ENCODE measurements at places on chromosomes 3 and 15.

DNA sequence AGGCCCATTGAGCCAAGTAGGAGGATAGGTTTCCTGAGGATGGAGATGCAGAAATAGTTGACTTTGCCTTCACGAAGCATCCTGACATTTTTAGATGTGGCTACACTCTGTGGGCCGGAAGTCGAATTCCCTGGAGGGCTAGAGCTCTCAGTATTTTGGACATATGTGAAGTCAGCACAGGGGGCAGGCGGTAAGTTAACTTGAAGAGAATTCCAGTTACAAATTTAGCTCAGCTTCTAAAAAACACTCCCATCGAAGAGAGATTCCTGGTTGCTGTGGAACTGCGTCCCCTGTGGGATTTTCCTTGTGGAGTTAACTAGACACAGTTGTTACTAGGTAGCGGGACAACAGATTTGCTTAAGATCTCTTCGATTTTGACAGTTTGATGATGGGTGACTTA, 161.9 kb upstream of the RGMA start:
- no peak for DNase-seq

DNA sequence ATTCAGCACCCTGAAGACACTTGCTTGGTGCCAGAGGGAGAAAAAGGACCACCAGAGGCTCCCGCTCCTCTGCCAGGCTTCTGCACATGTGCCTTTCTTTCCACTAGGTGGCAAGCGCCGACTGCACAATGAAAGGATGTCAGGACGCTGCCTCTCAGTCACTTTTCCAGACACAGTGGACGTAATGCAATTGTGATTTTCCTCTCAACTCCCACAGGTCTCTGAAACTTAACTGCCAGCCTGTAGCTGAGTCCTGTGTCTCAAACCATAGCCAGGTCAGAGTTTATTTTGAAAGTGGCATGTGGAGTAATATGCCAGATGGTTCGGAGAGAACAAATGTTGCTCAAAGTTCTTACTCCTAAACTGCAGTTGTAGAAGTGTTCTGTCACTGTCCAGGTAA, 162.9 kb downstream of the ITPR1 start:
- DNase-seq, result no peak

- DNase-seq, result no peak
Observed at GRCh38 chr3:18153571-18154173, 271.5 kb downstream of the SATB1 start.

GRCh38 chr3:14741510-14741909, 66.6 kb downstream of the C3orf20 start:
- no peak for DNase-seq

DNA sequence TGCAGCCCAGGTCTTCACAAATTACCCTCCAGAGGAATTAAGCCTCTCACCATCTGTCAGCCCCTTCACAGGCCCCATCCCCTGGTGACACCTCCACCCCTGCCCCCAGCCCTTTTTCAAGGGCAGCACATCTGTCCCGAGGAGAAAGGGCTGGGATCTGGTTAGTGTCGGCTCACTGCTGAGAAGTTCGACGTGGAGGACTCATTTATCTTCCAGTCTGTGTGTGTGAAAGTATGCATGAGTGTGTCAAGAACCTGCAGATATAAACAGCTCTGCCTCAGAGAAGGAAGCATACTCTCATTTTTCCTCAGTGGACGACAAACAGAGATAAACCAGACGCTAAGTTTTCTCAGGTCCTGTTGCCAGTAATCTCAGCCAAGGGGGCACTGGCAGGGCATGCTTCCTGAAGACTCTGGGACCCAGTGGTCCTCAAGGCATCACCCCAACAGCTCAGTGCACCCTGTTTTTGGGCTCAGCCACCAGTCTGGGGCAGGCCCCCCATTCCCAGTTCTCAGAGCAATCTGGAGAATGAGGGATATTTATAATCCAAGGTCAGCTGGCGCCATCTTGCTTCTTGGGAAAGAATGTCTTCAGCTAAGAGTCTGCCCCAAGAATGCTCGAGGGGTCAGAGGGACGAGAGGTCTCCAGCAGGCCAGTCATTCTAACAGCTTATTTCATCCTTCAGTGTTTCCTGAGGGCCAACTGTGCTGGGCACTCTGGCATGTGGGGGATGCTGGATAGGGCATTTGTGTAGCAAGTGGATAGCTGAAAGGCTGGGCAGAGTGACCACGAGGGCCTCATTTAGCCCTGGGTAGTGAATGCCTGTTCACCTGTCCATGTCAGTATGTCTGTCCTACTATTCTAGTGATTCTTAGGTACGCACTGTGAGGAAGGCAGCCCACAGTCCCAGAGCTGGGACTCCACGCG, 73.6 kb downstream of the ADCY5 start:
- DNase-seq, result no peak

- DNase-seq, result no peak
Observed at GRCh38 chr3:89690646-89691045, 583.2 kb downstream of the EPHA3 start.

DNA sequence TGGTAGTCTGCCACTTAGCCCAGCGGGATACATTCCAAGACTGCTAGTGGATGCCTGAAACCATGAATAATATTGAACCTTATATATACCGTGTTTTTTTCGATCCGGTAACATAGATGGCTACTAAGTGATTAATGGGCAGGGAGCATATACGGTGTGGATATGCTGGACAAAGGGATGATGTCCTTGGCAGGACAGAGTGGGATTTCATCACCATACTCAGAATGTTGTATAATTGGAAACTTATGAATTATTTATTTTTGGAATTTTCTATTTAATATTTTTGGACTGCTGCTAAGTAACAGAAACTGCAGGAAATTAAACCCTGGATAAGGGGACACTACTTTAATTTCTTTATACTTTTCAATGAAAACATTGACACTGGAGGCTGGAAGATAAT, 53.2 kb downstream of the ASTE1 start:
- DNase-seq, result no peak

GRCh38 chr3:181713280-181713647, 1.5 kb downstream of the SOX2 start:
- DNase-seq, result no peak

DNA sequence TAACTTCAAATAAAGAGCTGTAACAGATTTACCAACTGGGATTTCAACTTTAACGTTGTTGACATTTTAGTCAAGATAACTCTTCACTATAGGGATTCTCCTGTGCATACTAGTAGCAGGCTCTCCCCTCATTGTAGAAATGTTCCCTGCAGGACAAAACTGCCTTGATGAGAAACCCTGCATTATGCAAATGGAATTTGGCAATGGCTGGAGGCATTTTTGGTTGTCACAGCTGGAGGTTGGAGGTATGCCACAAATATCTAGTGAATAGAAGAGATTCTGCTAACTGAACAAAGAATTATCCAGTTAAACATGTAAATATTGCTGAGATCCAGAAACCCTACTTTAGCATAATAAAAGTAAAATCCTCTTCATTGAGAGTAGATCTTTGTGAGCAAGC, 928.8 kb upstream of the ALCAM start:
- DNase-seq, result no peak

GRCh38 chr15:68536331-68537095, 42.3 kb upstream of the CORO2B start:
- no peak for DNase-seq

DNA sequence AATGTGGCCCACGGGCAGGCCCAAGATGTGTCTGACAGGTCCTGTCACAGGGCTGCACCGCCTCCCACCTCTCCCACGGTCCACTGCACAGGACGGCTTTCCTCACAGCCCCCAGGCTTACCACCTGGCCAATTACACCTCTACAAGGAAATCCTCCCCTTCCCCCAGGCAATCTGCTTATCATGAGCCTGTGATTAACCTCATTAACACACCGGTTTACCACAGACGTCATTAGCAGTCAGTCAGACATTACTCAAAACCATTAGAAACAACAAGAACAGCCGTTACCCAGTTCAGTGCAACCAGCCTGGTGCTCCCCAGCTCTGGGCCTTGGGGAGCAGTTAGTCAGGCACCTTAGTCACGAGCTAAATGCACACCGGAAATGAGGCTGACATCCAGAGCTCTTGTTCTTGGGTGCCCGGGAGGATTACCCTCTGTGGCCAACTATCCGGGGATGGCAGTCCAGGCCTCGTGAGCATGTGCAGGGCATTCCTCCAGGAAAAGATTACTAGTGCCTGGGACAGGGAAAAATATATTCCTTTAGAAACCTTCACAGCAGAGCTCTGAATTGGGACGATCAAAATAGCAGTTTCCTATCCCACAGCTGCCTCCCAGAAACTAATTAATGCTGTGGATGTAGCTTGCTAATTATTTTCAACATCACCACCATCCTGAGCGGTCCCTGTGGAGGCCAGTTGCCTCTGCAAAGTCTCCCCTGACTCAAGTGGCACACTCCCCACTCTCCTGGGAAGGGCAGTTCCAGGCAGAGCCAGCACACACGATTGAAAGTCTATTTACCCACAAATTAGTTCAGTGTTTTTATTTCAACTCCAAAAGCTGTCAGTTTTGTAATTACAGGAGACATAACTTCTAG, 117.4 kb upstream of the ZBED2 start:
- no peak for DNase-seq

DNA sequence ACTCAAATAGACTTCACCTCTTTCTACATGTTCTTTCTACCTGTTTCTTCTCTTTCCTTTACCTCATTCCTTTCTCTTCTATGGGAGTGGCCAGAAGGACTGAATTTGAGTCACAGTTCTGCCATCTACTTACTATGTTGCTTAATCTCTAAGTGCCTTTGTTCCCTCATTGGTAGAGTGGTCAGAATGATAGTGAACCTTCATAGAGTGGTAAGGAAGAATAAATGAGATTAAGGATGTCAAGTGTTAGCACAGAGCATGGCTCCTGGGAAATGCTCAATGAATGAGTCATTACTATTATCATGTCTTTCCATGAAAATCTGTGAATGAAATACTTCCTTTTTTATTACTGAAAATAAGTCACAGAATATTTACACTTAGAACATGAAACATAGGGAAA, 17.5 kb downstream of the TMEM207 start:
- DNase-seq, result no peak

GRCh38 chr15:29268706-29269484, 727 bp downstream of the NSMCE3 start:
- DNase-seq, result peak; percentile 47

DNA sequence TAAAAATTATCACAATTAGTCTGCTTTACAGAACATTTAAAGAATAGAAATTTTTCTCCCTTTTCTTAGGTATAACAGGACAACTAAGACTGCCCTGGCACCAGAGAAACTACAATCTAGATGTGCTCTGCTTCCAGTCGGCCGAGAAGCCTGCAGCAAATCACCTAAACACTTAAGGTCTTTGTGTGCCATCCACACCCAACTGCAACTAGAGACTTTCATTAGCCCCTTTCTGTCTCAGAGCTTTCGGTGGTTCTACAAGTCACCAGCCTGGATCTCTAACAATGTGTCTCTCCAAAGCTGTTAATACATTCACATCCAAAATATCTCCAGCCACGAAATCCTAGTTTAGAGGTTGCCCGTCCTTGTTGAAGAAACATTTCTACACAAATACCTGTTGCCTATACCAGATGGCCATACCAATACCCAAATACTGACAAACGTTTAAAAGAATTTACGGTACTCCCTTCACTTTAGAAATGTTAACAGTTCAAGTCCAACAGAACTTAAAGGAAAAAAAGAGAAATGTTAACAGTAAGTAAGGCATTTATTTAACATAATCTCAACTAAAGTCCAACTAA, 6.7 kb downstream of the PRC1 start:
- DNase-seq, result no peak

- DNase-seq, result no peak
Observed at GRCh38 chr3:115808816-115809215, 185.5 kb downstream of the GAP43 start.

DNA sequence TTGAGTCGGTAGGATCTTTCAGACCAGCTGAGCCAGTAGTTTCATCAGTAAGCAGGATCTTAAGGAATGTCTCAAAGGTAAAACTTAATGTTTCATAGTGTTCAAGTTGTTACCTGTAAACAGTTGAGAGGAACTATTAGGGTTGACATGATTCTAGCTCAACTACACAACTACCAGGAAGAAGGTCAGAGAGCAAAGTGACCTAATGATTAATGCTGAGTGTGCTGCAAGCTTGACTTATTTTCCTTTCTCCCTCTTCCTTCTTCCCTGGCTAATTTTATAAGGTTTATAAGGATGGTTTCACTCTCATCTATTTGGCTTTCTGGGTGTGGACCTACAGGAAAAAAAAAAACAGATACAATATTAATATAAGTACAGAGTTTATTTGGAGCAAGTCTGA, 30.2 kb upstream of the LHFPL4 start:
- DNase-seq, result no peak

GRCh38 chr3:138186221-138186620, 880 bp upstream of the ARMC8 start:
- DNase-seq, result no peak

DNA sequence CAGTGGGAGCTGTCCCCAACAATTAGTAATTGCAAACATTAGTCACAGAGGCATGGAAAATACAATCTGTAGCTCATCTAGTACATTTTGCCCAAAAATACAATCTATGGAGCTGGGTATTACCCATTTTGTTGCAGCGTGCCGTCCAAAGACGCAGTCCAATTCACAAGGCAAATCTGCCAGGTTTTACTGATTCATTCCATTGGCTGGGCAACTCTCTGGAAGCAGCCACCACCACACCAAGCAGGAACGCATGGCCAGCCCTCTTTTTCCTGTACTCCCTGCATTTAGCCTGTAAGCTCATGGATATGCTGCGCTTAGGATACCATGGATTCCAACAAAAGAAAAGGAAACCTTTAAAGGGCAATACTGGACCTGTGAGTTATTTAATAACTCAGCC, 60.5 kb upstream of the ARRDC4 start:
- DNase-seq, result no peak

- DNase-seq, result no peak
Observed at GRCh38 chr3:109478614-109479013, 141.3 kb upstream of the DPPA4 start.

DNA sequence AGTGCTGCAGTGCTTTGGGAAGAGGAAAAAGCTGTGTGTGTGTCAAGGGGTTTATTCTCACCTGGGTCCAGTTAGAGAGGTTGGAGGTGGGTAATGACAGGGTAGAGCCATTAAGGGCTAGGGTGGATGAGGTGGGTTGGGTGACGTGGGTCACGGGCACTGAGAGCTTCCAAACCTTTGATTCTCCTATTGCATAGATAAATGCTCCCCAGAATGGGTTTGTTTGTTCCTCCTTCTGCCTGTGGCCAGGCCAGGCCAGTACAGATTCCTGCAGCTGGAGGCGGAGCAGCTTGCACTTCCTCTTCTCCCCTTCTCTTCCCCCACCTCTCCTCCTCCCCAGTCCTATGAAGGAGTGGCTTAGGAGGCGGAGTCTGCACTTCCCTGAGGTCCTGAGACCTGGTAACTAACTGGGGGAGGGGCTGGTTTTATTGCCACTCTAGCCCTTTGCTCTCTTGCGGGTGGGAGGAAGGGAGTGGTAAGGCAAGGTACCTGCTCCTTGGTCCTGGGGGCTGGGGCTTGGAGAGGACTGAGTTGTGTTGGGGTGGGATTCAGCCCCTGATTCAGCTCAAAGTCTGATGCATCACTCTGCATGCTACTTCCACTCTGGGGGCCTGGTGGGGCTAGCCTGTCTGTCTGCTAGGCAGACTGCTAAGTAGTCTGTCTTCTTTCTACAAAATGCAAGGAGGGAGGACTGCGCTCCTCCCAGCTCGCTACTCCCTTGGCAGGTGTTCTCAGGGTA, 3.5 kb downstream of the SPINT1 start:
- no peak for DNase-seq

GRCh38 chr3:52636673-52637072, 49.0 kb downstream of the PBRM1 start:
- DNase-seq, result no peak

Data from activated naive CD8-positive, alpha-beta T cell treated with anti-CD3 and anti-CD28 coated beads, Interleukin-2, amount 50 U/mL, for 24 hours (primary cell).